ENCODE measurements at places on chromosomes 4 and X. TPM values are rescaled to one million over a fixed set of nuclear protein-coding genes. Genes with fewer than 3 reads are reported as not detected.

The RRH gene
- polyA plus RNA-seq, result 0.53 TPM

The STBD1 gene
- polyA plus RNA-seq, result 51.9 TPM

The CENPVL2 gene
- polyA plus RNA-seq, result not detected

The CXCR3 gene
- 0.32 TPM for polyA plus RNA-seq

The ATP2B3 gene
- 0.36 TPM for polyA plus RNA-seq

The HADH gene
- 113 TPM for polyA plus RNA-seq

The ADH7 gene
- polyA plus RNA-seq, result not detected

The ATG4A gene
- 22.9 TPM for polyA plus RNA-seq

The GCNA gene
- 2.1 TPM for polyA plus RNA-seq

The RBMX gene
- 198 TPM for polyA plus RNA-seq

The DMRTC1B gene
- 0.75 TPM for polyA plus RNA-seq

The HERC5 gene
- 2.3 TPM for polyA plus RNA-seq

The ANK2 gene
- 269 TPM for polyA plus RNA-seq

The ATP10D gene
- polyA plus RNA-seq, result 12.4 TPM

The MAGEB16 gene
- not detected for polyA plus RNA-seq

The UGT8 gene
- 0.28 TPM for polyA plus RNA-seq

The GRPR gene
- 0.80 TPM for polyA plus RNA-seq

The GLOD5 gene
- polyA plus RNA-seq, result not detected

The FAM9C gene
- polyA plus RNA-seq, result 0.28 TPM

The SPINK2 gene
- not detected for polyA plus RNA-seq

The HSFX1 gene
- polyA plus RNA-seq, result 2.1 TPM

The ATP11C gene
- 15.0 TPM for polyA plus RNA-seq

The TMEM35A gene
- polyA plus RNA-seq, result 1.5 TPM

The ELOVL6 gene
- polyA plus RNA-seq, result 7.4 TPM

The AGA gene
- polyA plus RNA-seq, result 6.1 TPM

The PRR32 gene
- 106 TPM for polyA plus RNA-seq

The CYP2U1 gene
- polyA plus RNA-seq, result 4.7 TPM

The BST1 gene
- 4.3 TPM for polyA plus RNA-seq

The C4orf54 gene
- polyA plus RNA-seq, result 131 TPM
